CD8-positive, alpha-beta T cell (primary cell): ENCODE measurements at places on chromosomes 5 and 9.
A peak's percentile ranks its signal among the peaks of the same experiment; 100 is the strongest.

GRCh38 chr5:157476702-157477408 is 16.8 kb downstream of the NIPAL4 start:
- DNase-seq = no peak

DNA sequence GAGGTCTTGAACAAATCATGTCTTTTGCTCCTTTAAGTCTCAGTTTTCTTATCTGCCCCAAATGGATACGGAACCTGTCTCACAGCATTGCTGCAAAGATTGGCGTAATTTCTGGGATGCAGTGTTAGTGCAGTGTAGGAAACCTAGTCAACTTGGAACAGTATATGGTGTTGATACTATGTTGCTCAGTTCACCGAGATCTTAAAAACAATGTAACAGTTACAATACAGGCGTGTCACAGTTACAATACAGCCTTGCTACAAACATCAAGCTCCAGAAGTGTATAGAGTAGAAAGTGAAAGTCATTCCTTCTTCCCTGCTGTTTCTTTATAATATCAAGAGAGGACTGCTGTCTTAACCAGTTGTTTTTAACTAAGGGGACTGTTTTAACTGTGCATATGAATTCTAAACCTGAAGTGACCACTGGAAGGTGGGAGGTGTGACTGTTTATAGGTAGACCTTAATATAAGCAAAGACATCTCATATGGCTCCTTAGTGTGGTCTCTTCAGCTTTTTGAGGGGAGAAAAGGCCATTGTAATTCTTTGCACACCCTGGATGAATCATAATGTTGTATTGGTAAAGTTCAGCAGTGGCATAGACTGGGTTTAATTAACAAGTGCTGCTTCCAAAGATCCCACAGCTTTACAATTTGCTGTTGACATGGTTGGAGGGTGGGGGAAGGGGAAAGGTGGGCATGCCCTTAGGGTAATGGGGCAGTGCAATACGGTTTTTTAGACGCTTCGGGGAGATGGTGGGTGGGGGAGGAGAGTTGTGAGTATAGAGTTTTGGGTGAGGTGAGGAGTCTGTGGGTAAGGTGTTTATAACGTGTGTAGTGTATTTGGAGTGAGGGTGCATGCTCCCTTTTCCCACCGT is 12.9 kb downstream of the PRRC2B start:
- DNase-seq = peak; percentile 43

DNA sequence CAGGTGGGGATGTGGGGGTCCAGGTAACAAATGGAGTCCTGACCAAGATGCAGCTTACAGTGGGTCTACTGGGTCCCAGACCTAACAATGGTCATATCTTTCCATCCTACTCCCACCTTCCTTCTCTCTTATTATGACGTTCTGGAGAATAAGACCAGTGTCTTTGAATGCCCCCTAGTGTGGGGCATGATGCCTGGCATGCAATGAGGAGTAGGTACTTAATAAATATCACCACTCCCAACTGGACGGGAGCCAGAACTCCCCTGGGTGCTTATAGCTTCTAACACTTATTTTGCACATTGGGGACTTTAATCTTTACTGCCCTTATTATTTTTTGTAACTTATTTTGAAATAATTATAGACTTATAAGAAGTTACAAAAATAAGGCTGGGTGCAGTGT is 98.2 kb downstream of the NDFIP1 start:
- DNase-seq = no peak

DNA sequence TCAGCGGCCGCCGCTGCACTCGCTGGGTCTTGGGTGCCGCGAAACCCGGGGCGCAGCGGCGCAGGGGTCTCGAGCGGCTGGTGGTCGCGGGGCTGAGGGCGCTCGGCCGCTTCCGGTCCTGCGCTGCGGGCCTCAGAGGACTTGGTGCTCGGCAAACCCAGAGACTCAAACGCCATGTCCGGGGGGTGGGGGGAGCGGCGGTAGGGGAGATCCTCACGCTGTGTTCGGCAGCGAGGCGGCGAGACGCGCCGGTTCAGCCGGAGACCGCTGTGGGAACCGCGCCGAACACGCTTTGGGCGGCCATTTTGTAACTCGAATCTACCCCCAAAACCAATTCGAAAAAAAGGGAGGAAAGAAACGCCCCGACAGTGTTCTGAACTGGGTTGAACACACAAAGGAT is 317.5 kb upstream of the CDH18 start:
- no peak for DNase-seq

- no peak for DNase-seq
Observed at GRCh38 chr9:107744873-107745272, 255.3 kb upstream of the KLF4 start.

GRCh38 chr9:36867672-36868471 is 166.2 kb downstream of the PAX5 start:
- no peak for DNase-seq

- DNase-seq = no peak
Observed at GRCh38 chr5:10194083-10194482, 55.6 kb downstream of the ATPSCKMT start.

DNA sequence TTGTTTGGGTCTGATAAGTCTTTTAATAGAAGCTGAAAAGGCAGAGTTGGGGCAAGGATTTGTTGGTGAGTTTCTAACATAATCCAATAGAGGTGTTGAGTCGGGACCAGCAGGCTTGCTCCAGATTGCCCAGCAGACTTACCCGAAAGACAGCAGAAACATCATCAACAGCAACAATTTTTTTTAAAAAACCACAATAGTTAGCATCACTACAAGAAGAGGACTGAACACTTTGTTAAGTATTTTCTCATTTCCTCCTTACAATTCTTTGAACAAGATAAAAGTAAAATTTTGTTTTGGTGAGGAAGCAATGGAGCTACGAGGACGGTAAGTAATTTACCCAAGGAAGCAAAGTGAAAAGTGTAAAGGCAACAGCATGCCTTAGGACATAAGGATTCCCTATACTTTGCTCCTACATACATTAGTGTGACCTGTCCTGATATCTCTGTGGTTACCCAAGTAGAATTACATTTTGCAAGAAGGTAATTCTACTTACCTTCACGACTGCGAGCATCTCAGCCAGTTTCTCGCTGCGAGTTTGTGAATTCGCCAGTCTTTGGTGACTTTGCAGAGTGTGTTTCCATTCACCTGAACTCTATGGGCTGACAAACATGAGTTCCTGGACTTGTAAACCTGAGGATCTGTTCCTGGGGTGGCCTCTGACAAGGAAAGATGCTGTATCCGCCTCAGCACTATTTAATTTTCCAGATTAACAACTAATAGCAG is 13.2 kb downstream of the ITK start:
- DNase-seq = peak; percentile 81

DNA sequence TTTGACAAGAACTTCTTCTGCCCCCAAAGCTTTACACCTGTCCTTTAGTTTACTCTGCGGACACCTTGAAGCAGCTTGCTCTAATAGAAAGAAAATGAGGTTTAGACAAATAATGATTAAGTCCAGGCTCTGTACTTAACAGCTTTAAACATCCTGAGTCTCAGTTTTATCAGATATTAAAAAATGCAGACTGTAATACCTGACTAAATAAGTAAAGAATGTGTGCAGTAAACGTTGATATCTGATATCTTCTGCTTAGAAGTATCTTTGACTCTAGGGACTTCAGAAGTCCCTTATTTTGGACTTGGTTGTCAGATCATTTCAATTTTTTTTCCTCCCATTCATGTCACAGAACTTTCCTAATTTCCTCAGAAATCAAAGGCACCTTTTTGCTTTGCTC is 1060.4 kb downstream of the CDH12 start:
- no peak for DNase-seq

GRCh38 chr5:96074870-96075269 is 113.2 kb upstream of the ELL2 start:
- DNase-seq = no peak

GRCh38 chr9:122827761-122828093 is 661 bp downstream of the PDCL start:
- DNase-seq = no peak

GRCh38 chr5:71816307-71816706 is 97.2 kb downstream of the CARTPT start:
- no peak for DNase-seq

- DNase-seq = no peak
Observed at GRCh38 chr9:78267889-78268288, 29.0 kb upstream of the PSAT1 start.

DNA sequence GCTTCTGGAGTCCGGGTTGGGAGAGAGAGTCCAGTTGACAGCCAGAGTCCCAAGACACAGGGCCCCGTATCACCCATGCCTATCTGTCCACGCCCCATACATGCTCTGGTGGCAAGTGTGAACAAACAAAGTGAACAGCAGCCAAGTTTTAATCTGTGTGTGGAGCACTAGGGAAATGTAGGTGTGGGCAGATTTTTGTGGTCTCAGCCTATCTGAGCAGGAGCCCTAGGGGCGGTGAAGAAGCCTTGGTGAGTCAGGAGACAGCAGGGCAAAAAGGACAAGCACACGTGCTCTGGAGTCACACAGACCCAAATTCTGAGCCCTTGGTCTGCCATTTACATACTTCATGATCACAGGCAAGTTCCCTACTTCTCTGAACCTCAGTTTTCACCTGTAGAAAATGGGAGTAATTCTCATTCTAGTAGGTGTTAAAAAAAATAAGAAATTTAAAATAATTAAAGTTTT is 23.2 kb downstream of the EGR1 start:
- no peak for DNase-seq

GRCh38 chr5:54415147-54415546 is 40.4 kb upstream of the HSPB3 start:
- DNase-seq = no peak

DNA sequence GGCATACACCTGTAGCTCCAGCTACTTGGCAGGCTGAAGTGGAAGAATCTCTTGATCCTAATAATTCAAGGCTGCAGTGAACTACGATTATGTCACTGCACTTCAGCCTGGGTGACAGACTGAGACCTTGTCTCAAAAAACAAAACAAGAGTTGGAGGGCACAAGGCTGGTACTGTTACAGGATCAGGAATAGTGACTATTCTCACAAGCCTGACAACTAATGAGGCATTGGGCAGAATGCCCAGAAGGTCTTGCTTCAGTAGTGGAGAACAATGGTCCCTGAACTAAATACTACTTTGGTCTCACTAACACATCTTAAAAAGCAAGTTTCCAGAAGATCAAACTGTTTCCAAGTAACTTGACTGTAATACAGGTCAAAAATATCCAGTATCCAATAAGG is 182.9 kb upstream of the RFX3 start:
- no peak for DNase-seq

- no peak for DNase-seq
Observed at GRCh38 chr5:127416906-127417305, 100.5 kb upstream of the PRRC1 start.

- DNase-seq = peak; percentile 67
Observed at GRCh38 chr9:134396258-134396742, 70.0 kb downstream of the RXRA start.

GRCh38 chr5:139708434-139708861 is 60.3 kb downstream of the CXXC5 start:
- no peak for DNase-seq

- DNase-seq = no peak
Observed at GRCh38 chr5:56466136-56466816, 233.1 kb upstream of the ANKRD55 start.

GRCh38 chr5:34767180-34767579 is 71.8 kb upstream of the TTC23L start:
- DNase-seq = no peak

DNA sequence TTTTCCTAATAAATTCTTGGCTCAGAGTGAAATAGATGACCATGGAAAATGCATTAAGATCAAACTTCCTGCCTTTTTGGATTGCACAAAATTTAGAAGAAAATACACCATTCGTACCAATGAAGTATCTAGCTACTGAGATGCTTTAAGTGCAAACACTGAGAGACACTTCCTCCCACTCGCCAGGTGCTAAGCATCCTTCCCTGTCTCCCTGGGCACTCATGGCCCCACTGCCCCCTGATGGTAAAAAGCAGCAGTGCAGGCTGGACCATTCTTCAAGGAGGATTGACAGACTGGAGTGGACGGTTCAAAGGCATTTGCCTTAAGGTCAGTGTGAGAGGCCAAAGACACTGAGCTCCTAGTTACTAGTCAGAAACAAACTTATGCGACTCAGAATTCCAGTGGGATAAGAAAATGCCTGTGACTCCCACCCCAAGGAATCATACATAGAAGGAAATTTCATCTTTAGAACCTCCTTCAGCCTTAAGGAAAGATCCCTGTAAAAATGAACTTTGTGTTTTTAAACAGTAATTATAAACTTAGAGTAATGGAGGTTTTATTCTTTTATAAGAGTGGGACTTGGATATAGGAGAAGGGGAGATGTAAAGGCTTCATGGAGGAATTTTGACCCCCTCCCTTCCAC is 86.0 kb upstream of the SLC30A5 start:
- peak; percentile 75 for DNase-seq

DNA sequence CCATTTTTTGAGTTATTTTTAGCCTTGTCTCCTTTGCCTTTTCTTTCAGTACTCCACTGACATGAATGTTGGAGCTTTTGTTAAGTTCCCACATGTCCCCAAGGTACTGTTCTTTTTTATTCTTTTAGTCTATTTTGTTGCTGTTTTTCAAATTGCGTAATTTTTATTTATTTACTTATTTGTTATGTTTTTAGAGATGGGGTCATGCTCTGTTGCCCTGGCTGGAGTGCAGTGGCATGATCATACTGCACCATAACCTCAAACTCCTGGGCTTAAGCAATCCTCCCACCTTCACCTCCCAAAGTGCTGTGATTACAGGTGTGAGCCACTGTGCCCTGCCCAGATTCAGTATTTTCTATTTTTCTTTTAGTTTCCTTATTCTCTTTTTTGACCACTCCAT is 5.4 kb upstream of the PCDHA1 start:
- no peak for DNase-seq

DNA sequence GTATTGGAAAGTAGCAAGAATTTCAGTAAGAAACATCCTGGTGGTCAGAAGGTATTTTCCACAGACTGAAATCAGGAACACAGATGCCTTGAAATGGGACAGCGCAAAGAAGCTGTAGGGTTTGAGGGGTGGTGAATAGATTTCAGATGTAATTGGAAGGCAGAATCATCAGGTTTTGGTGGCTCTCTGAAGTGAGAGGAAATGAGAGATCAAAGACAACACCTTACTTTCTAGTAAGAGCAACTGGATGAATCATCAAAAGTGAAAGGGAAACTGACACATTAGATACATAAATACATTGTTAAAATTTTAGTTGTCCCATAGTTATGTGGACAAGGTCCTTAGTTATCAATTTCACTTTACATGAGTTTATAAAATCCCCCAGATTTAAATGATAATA is 188.2 kb upstream of the SLC27A6 start:
- DNase-seq = no peak

- no peak for DNase-seq
Observed at GRCh38 chr5:127878174-127878750, 175.1 kb downstream of the CCDC192 start.

DNA sequence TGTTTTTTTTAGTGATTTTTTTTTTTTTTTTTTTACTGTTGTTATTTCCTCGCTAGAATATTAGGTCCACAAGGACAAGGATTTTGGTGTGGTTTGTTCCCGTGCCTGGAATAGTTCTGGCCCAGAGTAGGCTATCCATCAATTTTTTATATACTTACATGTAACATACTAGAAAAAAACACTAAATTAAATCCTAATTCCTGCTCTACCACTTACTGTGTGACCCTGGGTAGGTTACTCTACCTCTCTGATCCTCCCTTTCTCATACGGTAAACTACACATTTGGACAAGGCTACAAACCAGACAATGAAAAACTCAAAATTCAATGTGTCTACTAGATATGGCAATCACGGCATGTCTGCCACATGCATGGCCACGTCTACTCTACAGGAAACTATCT is 141.3 kb upstream of the ABCA1 start:
- DNase-seq = no peak

- no peak for DNase-seq
Observed at GRCh38 chr5:168842571-168843205, 263.5 kb upstream of the PANK3 start.

- no peak for DNase-seq
Observed at GRCh38 chr5:1021136-1021968, 12.8 kb downstream of the NKD2 start.

- no peak for DNase-seq
Observed at GRCh38 chr5:25006237-25006636, 361.5 kb upstream of the CDH10 start.
